ENCODE measurements at places on chromosomes 12 and 14.

- no peak for DNase-seq
These were observed 64.0 kb downstream of the BCAT1 start for GRCh38 chr12:24884911-24885310.

GRCh38 chr14:24394275-24394674, 4.5 kb upstream of the NYNRIN start:
- DNase-seq: no peak

GRCh38 chr12:67916266-67916970, 72.8 kb upstream of the IFNG-AS1 start:
- DNase-seq: no peak

DNA sequence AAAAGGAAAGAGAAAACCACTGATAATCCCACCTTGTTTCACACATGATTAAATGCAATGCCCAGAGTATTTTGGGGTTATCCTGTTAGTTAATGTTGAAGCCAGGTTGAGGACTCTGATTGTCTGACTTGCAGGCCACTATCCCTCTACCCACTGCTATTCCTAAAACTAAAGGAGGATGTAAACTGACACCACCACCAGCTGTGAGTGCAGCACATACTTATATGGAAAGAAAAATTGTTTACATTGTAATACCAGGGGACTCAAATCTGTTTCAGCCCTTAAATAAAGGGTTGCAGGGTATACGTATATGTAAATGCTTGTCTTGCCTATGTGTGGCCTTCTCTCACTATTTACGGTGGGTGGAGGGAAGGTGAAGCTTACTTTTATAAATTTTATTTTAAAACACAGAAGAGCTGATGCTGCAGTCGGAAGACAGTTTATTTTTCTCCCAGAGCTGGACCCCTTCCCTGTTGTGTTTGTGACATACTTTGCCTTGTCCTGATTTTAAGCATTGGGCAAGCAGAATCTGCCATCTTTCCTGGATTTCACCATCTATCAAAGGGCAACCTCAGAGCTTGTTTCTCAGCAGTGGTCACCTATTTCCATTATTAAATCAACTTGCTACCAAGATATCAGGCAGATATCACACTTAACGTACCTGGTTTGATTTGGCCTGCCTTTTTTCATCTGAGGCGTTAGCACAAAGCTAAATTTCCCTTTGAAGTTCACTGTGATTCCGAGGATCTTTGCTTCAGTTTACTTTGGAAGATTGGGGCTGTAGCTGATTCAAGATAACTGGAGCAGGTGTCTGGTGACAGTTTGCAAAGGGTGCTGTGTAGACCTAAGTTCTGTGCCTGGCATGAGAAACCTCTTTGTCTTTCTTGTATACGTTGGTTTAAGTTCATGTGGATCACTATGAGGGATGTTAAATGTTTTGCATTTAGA, 25.2 kb downstream of the DAAM1 start:
- DNase-seq: no peak

DNA sequence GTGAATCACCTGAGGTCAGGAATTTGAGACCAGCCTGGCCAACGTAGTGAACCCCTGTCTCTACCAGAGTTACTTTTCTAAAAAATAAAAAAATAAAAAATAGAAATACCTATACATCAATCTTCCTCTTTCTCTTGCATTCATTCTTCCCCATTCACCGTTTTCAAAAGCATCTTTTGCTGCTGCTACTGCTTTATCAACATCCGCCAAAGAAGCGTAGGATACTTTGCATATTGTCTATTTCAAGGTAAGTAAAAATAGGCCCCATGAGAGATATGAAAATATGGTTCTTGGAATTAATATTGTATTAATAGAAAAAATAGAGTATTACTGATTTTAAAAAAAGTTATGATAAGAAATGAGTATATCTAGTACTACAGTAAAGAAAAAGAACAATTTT, 32.3 kb downstream of the ALDH1L2 start:
- no peak for DNase-seq

Measured in thoracic aorta (tissue), 2 donors.